NCI-H2081 treated with DMSO at 0.1 percent for 48 hours (cell line): ENCODE measurements at places on chromosomes 11 and 22.

DNA sequence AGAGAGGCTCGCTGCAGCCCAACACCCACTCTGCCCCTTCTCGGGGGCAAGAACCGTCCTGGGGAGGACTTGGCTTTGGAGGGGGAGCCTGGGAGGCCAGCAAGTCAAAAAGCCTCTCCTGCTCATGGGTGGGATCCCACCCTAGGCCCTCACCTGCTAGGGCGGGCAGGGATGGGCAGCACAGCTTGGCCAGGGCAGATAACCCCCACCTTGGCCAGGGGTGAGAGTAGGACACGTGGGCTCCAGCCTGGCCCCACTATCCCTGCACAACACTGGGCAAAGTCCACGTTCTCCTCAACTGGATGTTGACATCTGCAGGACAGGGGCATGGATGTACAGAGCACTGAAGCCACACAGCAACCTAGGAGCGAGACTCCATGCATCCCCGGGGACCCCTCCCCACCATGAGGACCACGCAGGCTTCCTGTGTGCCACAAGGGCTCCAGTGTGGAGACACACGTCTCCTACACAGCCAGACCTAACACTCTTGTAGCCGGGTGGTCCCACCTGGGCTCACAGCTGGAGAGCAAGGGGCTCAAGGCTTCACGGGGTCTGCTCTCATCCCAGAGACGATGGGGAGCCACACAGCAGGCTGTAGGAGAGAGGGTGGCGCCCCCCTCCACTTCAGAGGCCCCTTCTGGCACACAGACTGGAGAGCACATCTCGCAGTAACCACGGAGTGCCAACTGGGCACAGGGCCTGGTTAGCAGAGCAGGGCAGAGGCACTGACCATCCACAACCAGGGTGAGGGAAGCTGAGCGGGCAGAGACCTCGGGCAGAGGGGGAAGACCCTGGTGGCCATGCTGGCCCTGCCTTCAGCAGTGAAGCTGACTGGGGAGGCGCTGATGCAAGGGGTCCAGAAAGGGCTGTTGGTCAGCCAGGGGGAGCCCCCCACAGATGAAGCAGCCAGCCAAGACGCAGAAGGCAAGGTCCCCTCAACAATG, 171.1 kb downstream of the CRYBB2 start:
- no peak for DNase-seq

- no peak for DNase-seq
These were observed 10.9 kb downstream of the PDGFD start for GRCh38 chr11:104152941-104153505.

GRCh38 chr11:2677127-2677526, 22.7 kb downstream of the KCNQ1OT1 start:
- no peak for DNase-seq

DNA sequence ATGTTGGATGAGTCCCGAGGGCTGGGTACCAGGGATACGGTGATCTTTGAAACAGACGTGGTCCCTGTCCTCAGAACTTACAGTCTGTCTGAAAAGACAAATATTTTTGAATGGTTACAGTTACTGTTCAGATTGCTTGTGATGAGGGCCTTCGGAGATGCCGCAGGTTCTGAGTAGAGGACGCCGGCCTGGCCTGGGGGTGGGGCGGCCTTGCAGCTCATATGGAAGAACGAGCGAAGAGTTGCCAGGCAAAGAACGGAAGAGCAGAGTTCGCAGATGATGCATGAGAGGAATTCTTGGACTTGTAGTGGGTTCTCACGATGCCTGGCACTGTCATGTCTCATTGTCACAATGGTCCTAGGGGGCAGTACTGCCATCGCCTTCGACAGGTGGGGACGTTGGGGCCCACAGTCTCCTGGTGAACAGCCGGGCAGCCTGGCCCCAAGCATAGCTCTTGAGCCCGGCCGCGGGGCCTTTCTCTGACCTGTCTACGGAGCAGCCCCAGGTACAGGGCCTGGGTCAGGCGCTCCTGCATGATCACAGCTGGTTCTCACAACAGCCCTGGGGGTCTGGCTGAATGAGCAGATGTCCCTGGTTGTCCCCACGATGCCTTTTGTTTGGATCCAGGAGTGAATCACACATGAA, 60.9 kb upstream of the PARVG start:
- no peak for DNase-seq

GRCh38 chr11:112310419-112310818, 49.8 kb upstream of the PLET1 start:
- no peak for DNase-seq

DNA sequence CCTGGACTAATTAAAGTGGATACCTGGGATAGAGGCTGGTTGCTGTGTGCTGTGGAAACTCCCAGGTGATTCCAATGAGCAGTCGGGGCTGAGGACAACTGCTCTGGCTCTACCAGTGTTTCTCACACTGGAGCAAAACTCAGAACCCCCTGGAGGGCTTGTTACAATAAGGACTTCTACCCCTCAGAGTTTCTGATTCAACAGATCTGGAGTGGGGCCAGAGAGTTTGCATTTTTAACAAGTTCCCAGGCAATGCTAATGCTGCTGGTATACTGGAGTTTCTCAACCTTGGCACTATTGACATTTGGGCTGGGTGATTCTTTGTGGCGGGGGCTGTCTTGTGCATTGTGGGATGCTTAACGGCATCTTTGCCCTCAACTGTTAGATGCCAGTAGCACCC, 353.7 kb downstream of the MIAT start:
- no peak for DNase-seq

DNA sequence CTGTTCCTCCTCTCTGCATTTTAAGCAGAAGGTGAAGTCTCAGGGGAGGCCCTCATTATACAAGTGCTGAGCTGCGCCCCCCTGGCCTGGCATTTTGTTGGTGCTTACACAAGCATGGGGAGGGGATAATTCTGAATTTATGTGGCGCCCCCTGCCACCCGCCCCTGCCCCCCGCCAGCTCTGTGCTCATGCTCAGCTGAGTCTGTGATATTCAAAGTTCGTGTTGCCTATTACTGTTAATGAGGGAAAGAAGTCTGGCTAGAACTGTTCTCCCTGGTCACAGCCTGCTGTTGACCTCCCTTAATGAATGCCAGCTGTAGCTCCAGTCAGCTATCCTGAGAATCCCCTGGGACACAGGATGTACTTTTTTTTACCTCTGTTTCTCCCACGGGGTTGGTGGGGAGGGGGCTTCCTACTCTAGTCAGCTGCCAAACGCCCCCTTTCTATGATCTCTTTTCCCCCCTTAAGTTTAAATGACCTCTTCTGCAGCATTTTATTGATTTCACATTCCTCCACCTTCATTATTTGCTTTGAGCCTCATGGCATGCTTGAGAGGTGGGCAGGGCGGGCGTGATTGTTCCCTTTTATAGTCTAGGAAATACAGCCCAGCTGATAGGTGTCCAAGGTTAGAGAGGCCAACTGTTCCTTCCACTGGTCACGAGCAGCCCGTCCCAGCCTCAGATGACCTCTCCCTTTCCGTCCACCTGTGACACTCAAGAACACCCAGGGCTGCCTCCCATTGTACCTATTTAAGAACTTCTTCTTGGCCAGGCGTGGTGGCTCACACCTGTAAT, 12.2 kb downstream of the USP2 start:
- DNase-seq = no peak

DNA sequence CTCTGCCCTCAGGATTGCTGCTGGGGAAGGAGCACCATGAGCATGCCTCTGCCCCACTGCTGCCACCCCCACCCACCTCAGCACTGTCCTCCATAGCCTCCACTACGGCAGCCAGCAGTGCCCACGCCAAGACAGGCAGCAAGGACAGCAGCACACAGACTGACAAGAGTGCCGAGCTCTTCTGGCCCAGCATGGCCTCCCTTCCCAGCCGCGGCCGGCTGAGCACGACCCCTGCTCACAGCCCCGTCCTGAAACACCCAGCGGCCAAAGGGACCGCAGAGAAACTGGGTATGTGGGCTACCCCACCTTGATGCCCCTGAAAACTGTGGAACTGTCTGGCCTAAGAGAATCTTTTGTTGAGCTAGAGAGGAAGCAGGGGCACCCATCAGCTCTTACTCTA, 101.0 kb downstream of the AMOTL1 start:
- no peak for DNase-seq

DNA sequence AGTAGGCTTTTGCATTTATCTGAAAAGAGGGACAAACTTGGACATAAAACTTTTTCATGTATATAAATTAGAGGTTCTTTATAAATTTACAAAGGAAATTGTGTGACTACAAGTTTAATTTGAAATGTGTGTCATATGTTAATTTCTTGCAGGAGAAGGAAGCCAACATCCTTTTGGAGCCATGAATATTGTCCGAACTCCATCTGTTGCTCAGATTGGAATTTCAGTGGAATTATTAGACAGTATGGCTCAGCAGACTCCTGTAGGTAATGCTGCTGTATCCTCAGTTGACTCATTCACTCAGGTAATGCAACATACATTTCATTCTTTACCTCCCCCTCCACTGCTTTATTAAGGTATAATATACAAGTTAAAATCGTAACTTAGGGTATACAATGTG, 35.2 kb downstream of the HIKESHI start:
- no peak for DNase-seq

DNA sequence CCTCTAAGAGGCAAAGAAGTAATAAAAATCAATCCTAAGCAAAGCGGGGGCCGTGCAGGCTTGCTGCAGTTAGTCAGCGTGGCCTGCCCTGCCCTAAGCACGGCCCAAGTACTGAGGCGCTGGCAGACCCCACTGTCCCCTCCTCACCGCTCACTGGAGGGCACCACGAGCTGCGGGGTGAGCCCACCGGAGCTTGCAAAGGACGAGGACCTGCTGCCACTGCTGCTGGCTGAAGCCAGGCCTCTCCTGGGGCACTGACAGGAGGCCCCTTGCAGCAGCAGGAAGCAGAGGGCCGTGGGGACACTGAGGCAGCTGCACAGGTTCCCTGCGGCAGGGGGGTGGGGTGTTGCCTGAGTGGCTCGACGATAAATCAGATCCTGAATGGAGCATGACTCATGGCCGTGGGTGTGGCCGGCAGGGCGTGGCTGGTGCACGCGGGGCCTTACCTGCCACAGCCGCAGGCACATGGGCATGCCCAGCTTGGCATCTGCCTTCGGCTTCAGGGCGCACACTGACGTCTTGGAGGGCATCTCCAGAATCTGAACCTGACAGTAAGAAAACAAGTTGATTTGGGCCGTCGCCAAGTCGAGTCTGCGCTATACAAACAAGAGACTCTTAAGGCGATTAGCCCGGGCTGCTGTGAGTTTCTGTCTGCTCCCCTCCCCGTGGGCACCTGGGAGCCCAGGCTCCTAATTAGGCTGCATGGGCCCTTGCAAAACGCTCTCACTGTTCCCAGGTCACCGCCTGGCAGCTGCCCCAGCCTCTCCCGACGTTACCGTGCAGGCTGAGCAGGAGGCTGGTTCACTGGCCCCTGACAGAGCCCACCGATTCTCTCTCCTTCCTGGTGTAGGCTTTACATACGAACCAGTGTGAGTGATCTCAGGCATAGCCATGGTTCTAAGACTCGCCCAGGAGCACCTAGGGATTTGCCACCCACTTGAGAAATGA, 45.9 kb downstream of the TBX1 start:
- DNase-seq = no peak

GRCh38 chr11:104011044-104011443, 25.4 kb upstream of the DDI1 start:
- no peak for DNase-seq
